NCI-H510A treated with DMSO at 0.1 percent for 48 hours (cell line): ENCODE measurements at places on chromosomes 5 and 9.

DNA sequence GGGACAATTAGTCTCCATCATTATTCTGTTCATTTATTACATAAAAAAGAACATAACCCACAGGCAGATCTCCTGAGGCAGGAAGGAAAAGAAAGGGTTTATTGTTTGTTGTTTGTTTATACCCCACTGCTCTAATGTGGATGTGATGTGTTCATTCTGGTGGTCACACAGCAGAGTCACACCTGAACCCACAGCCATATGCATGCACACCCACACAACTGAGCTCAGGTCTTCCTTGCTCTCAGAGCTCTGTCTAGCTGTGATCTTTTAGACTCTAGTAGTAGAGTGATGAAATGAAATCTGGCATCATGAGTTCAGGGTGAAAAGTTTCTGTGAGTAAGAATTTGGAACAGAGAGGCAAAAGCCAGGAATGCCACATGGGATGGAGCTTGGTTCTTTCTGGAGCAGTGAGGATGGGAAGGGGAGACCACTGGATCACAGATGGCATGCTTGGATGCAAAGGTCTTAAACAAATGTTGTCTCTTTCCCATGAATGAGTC lies 227.0 kb downstream of the PAPPA start:
- DNase-seq = no peak

- DNase-seq = no peak
Measured at GRCh38 chr5:136776022-136776927, 410.9 kb upstream of the TRPC7 start.

DNA sequence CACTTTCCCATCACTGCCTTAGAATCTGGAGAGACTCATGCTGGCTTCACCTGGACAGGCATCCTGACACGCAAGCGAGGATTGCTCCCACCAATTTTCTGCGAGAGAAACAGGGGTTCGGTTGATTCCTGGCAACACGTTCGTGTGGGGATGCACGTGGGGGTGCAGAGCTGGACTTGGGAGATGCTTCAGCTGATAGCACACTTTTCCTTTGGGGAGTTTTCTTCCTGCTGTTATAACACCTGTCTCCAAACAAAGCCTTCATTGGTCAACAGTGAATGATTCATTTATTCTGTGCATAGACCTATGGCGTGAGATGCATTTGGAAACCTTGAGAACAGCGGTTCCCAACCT lies 50.0 kb downstream of the ROPN1L start:
- DNase-seq = no peak

DNA sequence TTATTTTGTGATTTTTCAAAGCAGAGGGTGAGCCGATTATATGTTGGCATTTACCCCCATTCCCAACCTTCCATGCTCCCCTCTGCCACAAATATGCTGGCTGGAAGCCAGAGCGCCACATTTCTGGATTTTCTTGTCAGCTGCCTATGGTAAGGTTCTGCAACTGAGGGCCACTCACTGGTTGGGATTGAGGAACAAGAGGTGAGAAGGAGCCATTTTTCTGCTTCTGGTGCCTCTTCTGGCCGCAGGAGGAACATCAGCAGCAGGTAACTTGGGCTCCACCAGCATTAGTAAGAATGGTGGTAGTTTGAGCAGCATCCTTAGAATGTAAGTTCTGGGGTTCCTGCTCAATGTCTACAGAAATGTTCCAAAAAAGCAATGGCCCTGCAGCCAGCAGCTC lies 159.5 kb upstream of the MAST4 start:
- DNase-seq = no peak

GRCh38 chr5:9547122-9547947 lies 1.5 kb upstream of the SEMA5A start:
- no peak for DNase-seq

- DNase-seq = no peak
Measured at GRCh38 chr5:36558641-36559040, 47.8 kb upstream of the SLC1A3 start.

DNA sequence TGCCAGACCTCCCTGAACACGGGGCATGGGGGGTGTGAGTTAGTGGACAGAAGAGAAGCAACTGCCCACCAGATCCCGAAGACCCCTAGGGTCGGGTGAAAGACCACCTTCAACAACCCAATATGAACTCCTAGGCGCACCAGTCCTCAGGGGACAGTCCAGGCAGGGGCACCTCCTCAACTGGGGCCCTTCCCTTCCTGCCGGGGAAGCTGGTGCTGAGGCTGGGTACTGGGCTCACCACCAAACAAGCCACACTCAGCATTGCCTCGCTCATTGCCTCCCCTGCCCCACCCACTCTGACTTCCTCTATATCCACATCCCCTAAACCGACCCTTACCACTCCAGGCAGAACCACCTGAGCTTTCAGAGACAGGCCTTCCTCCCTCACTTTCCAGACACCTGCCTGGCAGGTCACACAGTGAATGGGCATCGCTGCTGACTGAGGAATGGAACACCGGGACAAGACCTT lies 42.5 kb downstream of the SEMA4D start:
- no peak for DNase-seq

GRCh38 chr5:1073239-1074102 lies 38.4 kb downstream of the SLC12A7 start:
- DNase-seq = no peak

GRCh38 chr9:76624391-76625048 lies 139.7 kb upstream of the PCA3 start:
- DNase-seq = no peak

GRCh38 chr9:120946259-120946658 lies 19.7 kb upstream of the TRAF1 start:
- DNase-seq = no peak

DNA sequence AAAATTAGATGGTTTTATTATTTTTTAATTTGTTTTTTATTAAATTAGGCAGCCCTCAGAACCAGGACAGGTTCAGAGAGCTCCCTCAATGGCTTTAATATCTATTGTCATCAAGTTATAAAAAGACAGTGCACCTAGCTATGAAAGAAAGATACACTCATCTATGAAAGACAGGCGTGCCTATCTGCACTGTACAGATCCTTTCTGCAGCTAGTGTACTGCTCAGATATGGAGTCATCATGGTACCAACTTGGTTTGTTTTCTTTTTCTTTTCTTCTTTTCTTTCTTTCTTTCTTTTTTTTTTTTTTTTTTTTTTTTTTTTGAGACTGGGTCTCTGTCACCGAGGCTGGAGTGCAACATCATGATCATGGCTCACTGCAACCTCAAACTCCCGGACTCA lies 54.8 kb upstream of the GPBP1 start:
- no peak for DNase-seq

DNA sequence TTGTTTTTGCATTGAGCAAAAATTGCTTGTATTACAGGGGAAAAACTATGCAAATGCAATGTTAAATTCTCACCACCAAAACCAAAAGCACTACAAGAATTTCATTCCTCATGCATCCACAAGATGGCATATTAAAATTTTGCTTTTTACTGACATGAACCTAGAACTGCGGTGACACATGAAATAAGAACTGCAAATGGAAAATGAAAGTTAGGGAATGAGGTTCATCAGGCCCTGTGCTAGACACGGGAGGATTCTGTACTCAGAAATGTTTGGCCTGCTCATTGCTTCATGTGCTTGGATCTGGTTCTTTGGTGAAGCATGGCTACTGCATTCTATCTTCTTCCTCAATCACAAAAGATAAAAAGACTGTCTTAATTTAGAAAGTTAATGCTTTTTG lies 9.1 kb upstream of the RFK start:
- peak; percentile 9 for DNase-seq

DNA sequence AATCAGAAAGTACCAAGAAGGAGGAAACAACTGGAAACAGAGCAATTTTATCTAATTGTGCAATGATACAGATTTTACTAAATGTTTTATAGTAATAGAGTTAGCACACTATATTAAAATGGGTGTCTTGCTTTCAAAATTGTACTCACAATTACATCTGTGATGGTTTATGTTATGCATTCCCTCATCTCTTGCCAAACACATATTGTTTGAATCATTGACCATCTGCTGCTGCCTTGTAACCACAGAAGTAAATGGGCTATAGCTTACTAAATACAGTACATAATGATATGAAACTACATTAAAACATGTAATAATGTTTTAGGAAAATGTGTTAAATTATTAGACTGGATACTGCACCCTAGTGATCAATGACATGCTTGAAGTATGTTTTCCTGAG lies 158.1 kb downstream of the SLC25A46 start:
- DNase-seq = no peak

DNA sequence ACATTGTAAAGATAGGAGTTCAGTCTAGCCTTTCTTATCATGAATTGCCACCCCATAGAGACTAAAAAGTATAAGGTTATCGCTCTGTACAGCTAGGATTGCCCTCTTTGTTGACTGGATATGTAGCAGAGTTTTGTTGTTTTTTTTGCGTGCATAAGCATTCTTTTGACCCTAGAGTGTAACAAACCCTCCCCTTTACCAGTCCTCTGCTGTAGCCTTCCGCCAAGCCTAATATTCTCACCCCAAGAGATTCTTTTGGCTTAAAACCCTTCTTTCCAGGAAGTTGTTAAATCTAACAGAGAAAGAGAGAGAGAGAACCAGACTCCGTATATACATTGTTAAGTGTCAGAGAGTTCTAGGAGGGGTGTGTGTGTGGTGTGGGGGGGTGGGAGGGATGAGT lies 113.9 kb downstream of the FGF1 start:
- DNase-seq = no peak

DNA sequence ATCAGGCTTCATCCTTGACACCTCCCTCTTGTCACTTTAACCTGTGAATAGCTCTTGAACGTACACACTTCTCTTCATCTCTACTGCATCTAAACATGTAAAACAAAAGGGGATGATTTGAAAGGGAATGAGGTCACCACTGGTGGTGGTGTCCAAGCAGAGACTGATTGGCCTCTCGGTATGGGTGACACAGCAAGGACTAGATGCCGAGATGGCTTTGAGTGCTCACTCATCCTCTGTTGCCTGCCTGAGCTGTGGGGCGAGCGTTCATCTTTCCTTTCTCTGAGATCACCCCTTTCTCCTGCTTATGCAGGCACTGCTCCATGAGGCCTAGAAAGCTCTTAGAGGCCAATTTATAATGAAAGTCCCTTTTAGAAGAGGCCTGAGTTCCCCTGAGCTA lies 51.9 kb downstream of the SEC61B start:
- DNase-seq = no peak

DNA sequence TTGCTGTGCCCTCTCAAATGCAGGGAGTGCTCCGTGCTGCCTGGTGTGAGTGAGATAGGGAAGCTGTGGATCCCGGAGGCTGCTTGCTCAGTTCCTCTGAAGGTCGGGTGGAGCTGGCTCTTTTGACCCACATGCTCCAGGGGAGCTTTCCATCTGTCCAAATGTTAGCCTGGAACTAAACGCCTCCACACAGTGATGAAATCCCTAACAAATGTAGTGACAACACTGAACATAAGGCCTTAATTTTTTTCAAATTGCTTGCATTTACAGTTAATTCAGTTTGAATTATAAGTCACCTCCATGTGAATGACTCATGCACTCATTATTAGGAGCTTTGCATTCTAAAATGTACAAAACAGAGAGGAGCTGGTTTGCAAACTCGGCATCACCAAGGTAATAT lies 27.0 kb downstream of the PRDM6 start:
- no peak for DNase-seq

GRCh38 chr5:65800775-65801174 lies 78.8 kb downstream of the NLN start:
- no peak for DNase-seq

GRCh38 chr9:8289681-8290080 lies 490.1 kb upstream of the DMAC1 start:
- no peak for DNase-seq

- peak; percentile 7 for DNase-seq
Measured at GRCh38 chr9:129569502-129570449, 51.1 kb downstream of the C9orf50 start.

DNA sequence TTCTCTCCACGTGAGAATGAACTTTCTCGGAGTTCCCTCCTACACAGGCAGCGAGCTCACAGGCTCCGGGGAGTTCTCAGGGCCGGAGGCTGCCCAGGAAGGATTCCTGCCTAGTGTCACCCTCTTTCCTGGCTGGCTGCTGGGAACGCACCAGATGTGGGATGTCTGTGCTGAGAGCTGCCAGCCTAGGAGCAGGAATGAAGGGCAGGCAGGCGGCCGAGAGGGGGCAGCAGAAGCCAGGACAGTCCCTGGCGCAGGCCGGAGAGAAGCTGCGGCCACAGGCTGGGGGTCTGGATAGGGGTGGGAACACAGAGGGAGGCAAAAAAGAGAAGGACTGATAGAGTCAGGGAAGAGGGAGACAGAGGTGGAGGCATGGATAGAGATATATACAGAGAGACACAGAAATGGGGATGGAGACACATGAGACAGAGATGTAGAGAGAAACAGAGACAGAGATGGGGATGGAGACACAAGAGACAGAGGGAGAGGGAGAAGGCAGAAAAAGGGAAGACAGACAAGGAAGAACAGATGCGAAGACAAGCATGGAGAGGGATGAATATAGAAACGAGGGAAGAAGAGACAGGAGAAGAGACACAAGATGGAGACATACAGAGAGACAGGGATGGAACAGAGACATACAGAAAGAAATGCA lies 25.3 kb upstream of the ENHO start:
- peak; percentile 18 for DNase-seq

DNA sequence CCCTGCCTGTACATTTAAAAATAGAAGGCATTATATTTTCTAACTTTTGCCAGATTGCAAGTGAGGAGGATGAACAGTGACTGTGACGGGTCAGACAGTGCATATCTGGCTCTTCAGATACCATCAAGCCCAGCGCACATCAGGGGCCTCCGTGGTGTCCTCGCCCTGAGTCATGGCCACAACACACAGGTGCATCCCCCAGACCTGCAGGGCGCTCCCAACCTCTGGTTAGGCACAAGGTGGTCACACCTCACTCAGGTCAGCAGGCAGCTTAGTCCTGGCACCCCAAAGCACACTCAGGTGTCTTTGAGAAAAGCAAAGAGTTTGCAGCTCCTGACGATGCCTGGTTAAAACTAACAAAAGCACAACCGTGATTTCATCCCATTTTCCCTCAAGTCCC lies 28.6 kb downstream of the IRX2 start:
- no peak for DNase-seq

DNA sequence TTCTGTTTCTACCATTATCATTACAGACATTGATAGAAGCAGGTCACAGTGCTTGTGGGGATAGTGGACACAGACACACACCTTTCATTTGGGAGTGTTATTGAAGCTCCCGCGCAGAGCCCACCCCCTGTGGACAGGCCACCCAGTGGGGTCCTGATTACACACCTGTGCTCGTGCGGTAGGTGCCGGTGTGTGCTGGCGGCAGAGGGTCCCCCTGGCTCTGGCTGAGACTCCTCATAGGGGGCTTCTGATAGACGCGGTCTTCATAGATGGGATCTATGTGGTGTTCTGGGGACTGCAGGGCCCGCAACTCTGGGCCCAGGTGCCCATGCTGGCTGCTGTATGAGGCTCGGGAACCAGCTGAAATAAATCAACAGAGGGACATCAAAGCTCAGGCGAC lies 539.7 kb downstream of the CTNND2 start:
- DNase-seq = no peak

GRCh38 chr9:21988056-21988990 lies 5.9 kb downstream of the CDKN2A start:
- no peak for DNase-seq
